Stimulated activated CD4-positive, alpha-beta T cell treated with anti-CD3 and anti-CD28 coated beads, Interleukin-4, amount 100 ng/mL, for 4 hours (primary cell): ENCODE measurements at places on chromosomes 7 and 10.

GRCh38 chr7:44052771-44053365, 8.4 kb downstream of the DBNL start:
- no peak for DNase-seq

- no peak for DNase-seq
Observed at GRCh38 chr7:116530107-116530820, 5.4 kb downstream of the CAV1 start.

DNA sequence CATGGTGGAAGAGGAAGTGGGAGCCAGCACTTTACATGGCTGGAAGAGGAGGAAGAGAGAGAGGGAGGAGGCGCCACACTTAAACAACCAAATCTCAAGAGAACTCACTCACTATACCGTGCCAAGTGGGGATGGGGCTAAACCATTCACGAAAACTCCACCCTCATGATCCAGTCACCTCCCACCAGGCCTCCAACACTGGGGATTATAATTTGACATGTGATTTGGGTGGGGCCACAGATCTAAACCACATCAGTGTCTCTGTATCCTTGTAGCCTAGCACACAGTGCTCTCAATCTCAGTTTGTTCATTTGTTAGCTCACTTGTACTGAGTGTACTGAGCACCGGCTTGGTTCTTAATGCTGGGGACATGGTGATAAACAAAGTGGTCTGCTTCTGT, 228.3 kb downstream of the BUB3 start:
- no peak for DNase-seq

GRCh38 chr10:105605918-105606317, 964.8 kb downstream of the SORCS3 start:
- no peak for DNase-seq

GRCh38 chr7:78264105-78264504, 465.5 kb downstream of the PHTF2 start:
- no peak for DNase-seq

- DNase-seq, result no peak
Observed at GRCh38 chr7:18202315-18203045, 174.8 kb upstream of the PRPS1L1 start.

GRCh38 chr10:110852947-110853346, 18.8 kb upstream of the PDCD4 start:
- DNase-seq, result no peak

DNA sequence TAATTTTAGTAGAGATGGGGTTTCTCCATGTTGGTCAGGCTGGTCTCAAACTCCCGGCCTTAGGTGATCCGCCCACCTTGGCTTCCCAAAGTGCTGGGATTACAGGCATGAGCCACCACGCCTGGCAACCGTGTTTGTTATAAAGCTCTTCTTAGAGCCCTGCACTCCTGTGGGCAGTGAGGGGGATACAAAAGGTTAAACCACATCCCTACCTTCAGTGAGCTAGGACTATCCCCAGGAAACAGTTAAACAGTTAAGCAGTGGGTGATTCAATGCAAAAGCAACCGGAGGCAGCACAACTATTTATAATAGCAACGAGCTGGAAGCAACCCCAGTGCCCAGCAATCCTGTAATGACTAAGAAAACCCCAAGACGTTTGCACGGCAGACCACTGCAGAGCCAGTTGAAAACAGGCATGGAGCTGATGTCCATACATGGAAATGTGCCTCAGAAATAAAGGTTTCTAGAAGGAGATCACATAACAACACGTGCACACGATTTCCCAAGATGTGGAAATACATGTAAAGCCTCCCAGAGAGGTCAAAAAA, 107.2 kb upstream of the LYZL2 start:
- no peak for DNase-seq

DNA sequence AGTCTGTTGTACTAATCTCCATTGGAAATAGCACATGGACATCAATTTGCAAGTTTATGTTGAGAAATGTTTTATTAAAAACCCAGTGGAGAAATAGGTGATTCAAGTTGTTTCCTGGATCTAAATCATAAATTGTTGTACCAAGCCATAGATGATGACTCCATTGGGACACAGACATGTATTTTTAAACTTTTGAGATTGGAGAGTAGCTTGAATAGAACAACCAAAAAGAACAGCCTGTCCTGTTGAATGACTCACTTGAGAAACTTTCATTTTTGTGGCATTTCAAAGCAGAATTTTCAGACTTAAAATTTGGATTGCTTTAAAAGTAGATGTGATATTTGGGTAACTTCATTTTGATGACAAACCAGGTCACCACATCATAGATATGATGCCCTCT, 197.5 kb downstream of the GPAM start:
- no peak for DNase-seq

GRCh38 chr10:94427166-94427565, 24.8 kb downstream of the TBC1D12 start:
- DNase-seq, result no peak

DNA sequence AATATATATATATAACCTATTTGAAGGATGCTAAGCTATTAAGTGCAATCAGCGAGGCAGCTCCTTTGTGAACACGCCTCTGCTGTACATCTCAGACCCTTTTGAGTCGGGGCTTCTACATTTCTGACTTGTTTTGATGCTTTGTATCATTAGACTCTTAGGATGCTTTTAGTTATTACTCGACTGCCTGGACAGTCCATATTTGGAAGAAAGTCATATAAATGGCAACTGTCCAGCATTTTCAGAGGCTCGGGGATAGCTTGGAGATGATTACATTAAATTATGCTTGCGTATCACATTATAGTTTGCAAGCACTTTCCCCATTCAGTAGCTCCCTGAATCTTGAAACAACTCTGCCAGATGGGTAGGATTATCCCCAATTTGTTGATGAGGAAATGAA, 257.9 kb downstream of the PTEN start:
- DNase-seq, result no peak

- no peak for DNase-seq
Observed at GRCh38 chr10:25683344-25683743, 250.7 kb upstream of the MYO3A start.

DNA sequence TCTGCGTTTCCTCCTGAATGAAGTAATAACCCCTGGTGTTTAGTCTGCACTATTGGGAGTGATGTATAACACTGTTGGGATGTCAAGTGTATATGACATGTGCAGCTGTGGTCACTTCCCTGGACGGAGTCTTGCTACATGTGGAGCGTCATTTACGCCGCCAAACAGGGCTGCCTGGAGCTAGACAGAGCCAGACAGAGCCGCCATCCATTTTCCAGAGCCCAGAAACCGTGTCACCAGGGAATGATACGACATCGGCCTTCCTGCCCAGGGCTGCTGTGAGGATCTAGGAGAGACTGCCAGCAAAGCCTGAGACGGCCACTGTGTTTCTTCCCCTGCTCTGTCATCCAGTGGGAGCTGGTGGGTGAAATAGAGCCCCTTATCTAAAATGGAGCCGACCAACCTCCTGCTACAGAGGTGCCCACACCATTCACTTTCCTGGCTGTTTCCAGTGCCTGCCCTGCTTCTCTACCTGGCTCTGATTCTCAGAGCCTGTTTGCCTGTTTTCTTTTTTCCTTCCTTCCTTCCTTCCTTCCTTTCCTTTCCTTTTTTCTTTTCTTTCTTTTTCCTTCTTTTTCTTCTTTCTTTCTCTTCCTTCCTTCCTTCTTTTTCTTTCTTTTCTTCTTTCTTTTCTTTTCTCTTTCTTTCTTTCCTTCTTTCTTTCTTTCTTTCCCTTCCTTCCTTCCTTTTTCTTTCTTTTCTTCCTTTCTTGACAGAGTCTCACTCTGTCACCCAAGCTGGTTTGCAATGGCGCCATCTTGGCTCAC, 13.3 kb upstream of the FGFR2 start:
- no peak for DNase-seq

DNA sequence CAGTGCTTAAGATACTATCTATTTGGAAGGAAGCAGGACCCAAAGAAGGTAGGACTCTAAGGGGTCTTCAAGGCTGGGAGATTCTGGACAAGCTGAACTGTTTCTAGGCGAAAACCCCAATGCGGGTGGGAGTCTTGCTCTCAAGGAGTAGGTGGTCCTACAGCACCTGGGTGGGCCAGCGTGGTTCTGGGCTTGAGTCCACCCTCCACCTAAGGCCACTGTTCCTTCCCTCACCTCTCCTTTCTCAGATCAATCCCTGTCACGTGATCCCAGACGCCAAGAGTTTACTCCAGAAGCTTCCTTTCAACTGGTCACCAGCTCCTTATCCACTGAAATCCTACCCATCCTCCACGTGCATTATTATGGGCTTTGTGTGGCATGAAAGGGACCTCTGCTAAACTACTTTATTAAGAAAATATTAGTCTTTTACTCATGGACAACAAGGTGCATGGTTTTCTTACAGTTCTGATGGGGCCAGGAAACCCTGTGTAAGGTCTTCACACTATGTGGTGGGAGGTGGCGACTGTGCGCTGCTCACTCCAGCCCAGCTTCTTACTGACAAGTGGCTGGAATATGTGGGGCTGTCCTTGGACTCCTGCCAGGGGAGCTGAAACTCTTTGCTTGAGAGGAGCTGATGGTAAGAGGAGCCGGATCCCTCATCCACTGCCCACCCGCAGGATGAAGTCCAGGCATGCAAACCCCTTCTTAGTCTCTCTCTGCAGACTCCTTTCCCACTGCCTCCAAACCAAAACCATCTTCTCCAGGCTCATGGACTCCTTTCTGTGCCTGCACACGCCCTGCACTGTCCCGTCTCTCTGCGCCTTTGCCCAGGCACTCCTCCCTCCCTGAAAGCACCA, 1.6 kb downstream of the ZNF746 start:
- DNase-seq, result no peak

GRCh38 chr7:16309129-16309528, 112.2 kb downstream of the CRPPA start:
- no peak for DNase-seq

- no peak for DNase-seq
Observed at GRCh38 chr7:15862016-15862780, 175.7 kb upstream of the MEOX2 start.

DNA sequence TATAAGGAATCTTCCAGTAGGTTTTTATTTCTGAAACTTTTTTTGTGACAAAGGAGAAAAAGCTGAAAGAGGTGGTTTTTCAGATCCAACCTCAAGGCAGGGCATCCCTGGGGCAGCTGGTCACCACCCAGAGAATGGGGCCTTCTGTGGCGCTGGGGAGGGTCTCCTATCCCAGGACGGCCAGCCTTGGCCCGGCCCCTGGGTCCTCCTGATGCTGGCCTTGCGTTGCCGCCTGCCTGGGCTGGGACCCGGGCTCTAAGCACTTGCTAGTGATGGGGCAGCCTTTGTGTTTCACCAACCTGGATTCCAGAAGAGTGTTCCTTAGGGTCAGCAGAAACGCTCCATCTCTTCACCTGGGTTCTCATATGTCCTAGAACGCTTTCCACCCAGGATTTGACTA, 16.3 kb downstream of the SHH start:
- DNase-seq, result no peak

GRCh38 chr7:111138586-111138985, 47.7 kb downstream of the LRRN3 start:
- DNase-seq, result no peak

DNA sequence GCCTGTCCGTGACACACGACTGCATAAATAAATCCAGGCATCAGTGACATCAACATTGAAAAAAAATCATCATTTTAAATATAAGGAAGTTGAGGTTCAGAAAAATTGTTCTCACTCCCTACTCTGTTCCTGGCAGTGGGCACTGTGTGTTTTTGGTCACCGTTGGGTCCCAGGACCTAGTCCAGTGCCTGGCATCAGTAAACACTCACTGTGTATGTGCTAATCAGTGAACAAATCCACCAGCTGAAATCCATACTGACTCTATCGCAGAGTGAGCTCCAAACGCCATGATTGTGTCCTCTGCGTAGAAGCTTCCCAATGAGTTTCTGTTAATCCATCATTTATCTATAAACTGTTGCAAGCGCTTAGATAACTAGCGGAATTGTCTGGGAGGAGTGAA, 41.2 kb downstream of the ITIH2 start:
- DNase-seq, result no peak

DNA sequence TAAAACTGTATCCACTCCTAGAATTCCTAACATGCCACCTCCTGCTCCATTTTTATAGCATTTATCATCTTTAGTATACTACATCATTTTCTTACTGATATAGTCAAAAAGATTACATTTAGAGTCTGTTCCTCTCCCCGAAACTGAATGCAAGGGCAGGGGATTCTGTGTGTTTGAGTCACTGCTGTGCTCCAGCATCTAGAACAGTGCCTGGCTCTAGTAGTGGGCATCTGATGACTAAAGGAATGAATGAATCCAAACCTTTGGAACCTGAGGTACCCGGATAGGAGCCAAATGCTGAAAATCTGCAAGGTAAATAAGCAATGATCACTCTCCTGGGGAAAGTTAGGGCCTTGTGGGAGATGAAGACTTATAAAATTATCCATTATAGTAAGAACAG, 18.9 kb downstream of the GOT1 start:
- no peak for DNase-seq

DNA sequence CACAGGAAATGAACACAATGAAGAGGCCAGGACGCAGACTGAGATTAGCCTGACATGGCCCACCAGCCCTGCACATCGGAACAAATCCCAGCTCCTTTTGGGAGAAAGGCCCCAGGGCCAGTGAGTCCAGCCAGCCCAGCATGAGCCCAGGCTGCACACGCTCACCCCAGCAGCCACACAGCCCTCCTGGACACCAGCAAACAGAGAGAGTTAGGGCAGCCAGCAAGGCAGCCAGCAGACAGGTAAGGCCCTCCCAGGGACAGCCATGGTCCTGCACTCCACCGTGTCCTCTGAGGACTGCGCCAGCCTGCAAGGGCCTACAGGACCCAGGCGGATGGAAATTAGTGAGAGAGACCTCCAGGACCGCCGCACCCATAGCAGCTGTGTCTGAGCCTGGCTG, 8.1 kb upstream of the GRID1 start:
- no peak for DNase-seq

DNA sequence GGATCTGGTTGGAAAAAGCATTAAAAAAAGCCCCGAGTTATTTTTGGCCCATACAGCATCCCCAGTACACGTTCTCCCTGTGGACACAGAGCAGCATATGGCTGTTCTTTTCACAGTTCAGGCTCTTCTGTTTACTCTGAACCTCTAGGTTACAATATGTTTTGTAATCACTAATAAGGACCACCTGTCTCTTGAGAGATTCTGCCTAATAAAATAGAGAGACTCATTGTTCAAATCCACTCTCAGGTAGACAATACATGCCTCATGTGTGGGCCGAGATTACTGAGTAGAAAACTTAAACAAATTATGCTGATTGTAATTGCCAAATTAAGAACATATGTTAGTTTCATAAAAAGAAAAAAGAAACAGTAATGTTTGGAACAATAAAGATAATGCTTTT, 647.7 kb downstream of the GRM8 start:
- no peak for DNase-seq

GRCh38 chr10:55449981-55450380, 649.0 kb upstream of the PCDH15 start:
- DNase-seq, result no peak

- DNase-seq, result no peak
Observed at GRCh38 chr7:18489624-18490023, 5.9 kb upstream of the HDAC9 start.

DNA sequence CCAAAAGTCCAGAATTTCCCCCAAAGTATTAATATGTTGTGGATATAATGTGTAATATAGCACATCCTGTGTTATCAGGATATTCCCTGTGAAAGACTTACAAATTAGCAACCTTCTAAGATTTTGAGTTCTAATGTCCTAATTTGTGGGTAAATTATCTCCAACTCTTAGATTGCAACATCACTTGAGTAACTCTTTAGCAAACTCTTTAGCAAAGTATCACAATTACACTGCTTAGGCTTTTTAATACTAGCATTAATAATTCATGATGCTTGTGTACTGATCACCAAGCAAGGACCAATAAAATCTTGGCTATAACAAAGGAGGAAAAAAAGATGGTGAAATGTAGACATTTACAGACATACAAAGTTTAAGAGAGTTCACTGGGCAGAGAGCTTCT, 27.7 kb downstream of the HIP1 start:
- DNase-seq, result no peak
